Activated CD4-positive, alpha-beta T cell treated with anti-CD3 and anti-CD28 coated beads, Interleukin-2, amount 10 ng/mL, durations not matched to agents 7 days and 5 days (primary cell): ENCODE measurements at places on chromosomes 5 and 9. TPM values are rescaled to one million over a fixed set of nuclear protein-coding genes. Genes with fewer than 3 reads are reported as not detected.

DNA sequence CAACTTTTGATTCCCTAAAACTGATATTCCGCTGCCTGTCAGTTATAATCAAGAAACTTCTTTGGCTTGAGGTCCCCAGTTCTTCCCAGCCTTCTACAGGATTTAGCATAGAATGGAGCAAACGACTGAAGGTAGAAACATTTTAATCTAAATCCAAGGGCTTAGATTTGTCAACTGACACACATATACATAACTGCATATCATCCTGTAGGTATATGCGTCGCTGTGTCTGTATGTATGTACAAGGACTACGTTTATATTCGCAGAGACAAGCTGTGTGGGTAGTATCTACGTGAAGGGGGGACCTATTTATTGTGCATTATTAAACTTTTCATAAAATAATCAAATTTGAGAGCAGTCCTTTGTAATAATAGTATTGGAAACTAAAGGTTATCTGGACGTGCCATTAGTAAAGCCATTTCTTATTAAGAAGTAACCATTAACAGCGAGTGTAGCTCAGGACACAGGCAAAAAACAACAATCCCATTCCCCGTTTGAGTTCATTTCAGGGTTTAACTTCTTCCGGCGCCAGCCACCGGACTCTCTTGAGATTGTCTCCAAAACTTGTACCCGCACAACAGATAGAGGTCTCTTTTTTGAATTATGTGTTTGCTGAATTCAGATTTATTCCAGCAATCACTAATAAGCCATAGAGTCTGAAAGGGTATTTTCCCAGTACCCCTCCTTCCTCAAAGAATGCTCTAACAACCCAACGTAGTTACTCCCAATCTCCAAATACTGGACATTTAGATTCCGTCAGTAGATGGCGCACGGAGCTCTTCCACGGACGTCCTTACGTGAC lies 2.1 kb upstream of the MLLT3 start:
- peak; percentile 49 for DNase-seq

DNA sequence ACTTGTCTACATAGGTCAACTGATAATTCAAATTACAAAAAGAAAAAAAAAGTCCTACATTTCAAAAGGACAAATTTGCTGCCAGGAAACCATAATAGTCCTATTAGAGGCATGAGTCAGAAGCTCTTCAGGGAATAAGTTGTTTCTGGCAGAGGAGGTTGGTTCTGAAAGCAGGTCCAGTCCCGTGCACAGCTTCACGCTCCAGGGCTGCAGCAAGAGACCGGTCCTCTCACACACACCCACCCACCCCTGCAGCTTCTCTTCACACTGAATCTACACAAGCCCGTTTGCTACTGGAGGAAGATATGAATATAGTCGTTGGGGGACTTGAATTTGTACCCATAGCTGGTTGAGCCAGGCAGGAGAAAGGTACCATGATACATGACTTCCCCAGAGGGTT lies 36.9 kb upstream of the SLC1A3 start:
- no peak for DNase-seq

DNA sequence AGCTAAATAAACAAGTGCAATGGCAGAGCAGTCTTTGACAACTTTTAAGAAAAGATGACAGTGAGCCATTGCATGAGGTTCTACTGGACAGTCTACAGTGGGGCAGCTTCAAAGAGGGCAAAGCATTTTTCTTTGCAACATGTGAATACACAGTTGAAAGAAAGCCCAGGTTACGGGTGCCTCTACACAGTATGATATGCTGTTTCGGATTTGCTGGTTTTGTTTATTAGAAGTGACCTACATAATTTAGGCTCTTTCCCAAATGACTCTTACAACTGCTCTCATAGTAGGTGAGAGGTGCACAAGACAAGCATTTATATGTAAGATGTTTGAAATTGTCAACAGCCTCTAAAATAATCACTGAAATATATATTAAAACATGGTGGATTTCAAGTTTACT lies 62.4 kb downstream of the MEF2C start:
- DNase-seq = no peak

GRCh38 chr5:120631611-120632010 lies 167.5 kb downstream of the PRR16 start:
- no peak for DNase-seq

The FLT4 gene
- 0.25 TPM for total RNA-seq

The IFNB1 gene
- not detected for total RNA-seq

- no peak for DNase-seq
These were observed 112.6 kb upstream of the ZNF608 start for GRCh38 chr5:124859027-124859426.
